Thoracic aorta (tissue), 2 donors: ENCODE measurements at places on chromosomes 4 and X. TPM values are rescaled to one million over a fixed set of nuclear protein-coding genes. Genes with fewer than 3 reads are reported as not detected.

- H3K36me3 ChIP-seq = no peaks in the 10 kb centered on the region
- no peak overlapping the region for H3K27ac ChIP-seq
- no peak overlapping the region for H3K4me3 ChIP-seq
- H3K27me3 ChIP-seq = no peaks in the 10 kb centered on the region
- DNase-seq = no peak
These were observed 19.8 kb downstream of the KLHL34 start for GRCh38 chrX:21638311-21638710.

- no peaks in the 10 kb centered on the region for H3K36me3 ChIP-seq
- H3K4me1 ChIP-seq = no peaks in the 10 kb centered on the region
These were observed 68.7 kb upstream of the TAB3 start for GRCh38 chrX:30957753-30958152.

- H3K4me3 ChIP-seq = no peak overlapping the region
- no peaks in the 10 kb centered on the region for H3K36me3 ChIP-seq
- DNase-seq = no peak
- no peaks in the 10 kb centered on the region for H3K27me3 ChIP-seq
These were observed 627.4 kb upstream of the BOD1L1 start for GRCh38 chr4:14254926-14255325.

DNA sequence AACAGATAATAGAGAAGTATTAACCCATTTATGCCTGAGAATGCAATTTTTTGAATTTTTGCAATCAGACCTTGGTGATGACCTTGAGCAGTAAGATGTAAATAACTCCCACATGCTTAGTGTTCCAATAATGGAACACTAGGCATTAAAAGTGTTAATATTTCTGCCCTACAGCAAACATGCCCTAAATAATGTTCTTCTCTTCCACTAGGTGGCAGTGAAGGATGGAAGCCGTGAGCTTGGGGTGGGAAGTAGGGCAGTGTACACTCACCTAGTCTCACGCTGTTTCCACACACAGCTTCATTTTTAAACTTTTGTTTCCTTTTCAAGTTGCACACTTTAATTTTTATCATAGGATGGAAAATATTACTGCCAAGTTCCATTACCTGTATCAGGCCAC lies 613.1 kb upstream of the HS3ST1 start:
- no peaks in the 10 kb centered on the region for H3K27me3 ChIP-seq
- H3K27ac ChIP-seq = no peak overlapping the region
- no peaks in the 10 kb centered on the region for H3K4me1 ChIP-seq
- H3K4me3 ChIP-seq = no peak overlapping the region
- no peak for DNase-seq
- no peaks in the 10 kb centered on the region for H3K36me3 ChIP-seq

- no peaks in the 10 kb centered on the region for H3K4me1 ChIP-seq
- H3K36me3 ChIP-seq = no peaks in the 10 kb centered on the region
- no peak overlapping the region for H3K27ac ChIP-seq
- H3K4me3 ChIP-seq = no peak overlapping the region
These were observed 16.2 kb upstream of the FHL1 start for GRCh38 chrX:136130931-136131833.

HTN3 gene
- total RNA-seq = not detected

SFRP2 gene
- 90.3 TPM for total RNA-seq

IQSEC2 gene
- total RNA-seq = 12.2 TPM
